ENCODE measurements at places on chromosomes 16 and 17.

GRCh38 chr16:11557801-11558200 is 28.9 kb downstream of the LITAF start:
- DNase-seq: peak; percentile 4

DNA sequence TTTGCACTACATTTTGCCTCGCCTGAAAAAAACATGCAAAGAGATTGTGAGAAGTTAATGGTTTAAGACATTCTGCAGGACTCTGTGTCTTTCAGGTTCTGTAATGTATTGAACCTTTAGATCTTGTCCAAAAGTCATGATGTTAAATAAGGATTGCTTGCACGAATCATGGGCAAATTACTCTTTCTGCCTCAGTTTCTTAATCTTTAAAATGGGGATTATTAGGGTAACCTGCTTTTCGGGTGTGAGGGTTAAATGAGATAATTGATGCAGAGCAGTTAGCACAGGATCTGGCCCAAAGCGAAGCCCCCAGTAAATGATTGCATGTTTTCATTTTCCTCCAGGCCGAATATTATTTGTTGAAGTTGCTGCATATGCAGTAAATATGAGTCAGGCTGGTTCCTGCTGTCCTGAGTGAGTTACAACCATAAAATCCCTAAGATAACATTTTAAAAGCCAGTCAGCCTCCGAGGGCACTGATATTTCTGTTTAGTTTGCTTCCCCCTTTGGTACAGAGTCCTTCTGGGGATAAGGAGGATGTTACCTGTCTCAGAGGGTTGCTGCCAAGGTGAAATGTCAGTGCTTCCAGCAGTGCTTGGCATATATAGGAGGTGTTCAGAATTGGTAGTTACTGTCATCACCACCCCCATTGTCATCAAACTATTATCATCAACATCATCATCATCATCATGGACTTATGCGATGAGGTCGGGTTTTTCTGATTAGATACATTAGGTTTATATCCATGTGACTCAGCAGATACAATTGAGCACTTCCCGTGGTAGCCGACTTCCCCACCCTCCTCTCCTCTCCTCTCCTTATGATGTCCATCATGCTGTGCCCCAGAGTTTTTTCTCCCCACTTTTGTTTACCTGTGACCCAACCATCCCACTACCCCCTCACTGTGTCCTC is 20.6 kb upstream of the ARHGAP17 start:
- DNase-seq: no peak

DNA sequence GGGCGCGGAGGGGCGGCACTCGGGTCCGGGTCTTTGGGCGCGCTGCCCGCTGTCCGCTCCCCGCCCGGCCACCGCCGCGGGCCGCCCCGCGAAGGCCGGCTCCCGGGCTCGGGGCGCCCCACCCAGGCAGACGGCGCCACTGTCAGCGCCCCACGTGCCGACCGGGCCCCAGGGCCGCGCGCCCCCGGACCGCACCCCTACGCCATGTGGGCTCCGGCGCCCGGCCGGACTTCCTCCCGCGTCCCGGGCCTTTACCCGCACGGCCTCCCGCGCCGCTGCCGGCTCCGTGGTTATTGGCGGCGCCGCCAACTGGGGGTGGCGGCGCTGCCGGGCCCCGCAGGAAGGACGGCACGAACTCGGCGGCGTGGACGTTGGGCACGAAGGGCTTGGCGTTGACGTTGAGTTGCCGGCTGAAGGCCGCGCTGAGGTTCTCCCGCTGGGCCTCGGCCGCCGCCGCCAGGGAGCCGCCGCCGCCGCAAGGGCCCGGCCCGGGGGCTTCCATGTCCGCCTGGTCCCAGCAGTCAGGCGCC is 577 bp downstream of the GSPT1 start:
- no peak for DNase-seq

- no peak for DNase-seq
Observed at GRCh38 chr16:57572978-57573728, 30.7 kb downstream of the ADGRG5 start.

- DNase-seq: no peak
Observed at GRCh38 chr17:50475362-50475761, 3.3 kb upstream of the RSAD1 start.

DNA sequence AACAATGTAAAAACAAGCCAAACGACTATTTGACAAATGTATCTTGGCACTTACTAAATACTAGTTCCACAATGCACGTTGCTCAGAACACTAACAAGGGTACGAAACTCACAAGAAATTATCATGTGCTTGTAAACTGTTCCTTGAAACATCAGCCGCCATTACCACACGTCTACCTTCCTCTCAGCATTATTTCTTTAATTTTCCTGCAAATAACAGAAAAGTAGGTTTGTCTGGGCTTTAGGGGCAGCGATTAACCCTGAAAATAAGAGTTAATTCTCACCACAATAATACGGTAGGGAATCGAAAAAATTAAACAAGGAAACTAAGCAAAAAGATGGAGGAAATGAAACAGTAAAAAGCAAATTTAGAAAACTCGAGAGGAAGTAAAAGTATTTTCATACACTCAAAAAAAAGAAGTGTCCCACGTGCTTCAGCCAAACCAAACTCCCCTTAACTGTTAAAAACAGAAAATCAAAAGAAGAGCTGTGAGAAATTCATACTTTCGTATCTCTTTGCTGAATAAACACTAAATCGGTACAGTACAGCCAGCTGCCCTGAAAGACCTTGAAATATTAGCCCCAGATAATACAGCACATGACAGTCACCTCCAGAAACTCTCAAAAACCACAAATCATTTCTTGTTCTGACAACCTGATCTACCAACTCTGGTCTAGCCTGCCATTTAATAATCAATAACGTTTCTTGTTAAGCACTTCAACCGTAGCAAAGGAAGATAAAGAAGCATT is 1.2 kb downstream of the ARHGAP17 start:
- no peak for DNase-seq

- no peak for DNase-seq
Observed at GRCh38 chr16:54927125-54928015, 3.3 kb upstream of the IRX5 start.

DNA sequence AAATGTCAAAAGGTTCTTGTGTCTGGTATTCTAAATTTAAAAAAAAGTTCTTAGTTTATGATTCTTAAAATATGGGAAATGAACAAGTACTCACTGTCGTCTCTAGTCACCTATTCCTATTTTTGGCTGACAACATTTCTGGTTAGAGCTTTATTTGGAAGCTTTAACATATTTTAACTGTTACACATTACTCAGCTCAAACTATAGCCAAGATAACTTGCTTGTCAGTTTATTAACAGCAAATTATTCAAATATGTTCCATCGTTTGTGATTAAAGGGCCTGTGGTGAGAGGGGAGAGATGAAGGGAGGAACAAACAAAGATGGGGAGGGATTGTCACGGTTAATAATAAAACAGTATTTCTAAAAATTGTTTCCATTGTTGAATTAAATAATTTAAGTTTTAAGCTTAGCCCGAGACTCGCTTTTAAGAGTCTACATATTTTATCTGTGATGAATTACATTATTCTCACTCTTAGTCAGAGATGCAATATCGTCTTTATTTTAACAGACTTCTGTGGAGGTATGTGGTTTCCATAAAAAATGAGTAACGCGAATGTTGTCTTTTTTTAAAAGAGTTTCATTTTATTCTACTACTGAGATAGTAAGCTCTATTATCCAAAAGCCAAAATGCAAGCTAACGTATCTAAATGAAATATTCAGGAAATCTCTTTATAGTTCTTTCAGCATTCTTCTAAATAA is 321.9 kb upstream of the PMFBP1 start:
- no peak for DNase-seq

GRCh38 chr17:4142107-4142900 is 526 bp downstream of the ZZEF1 start:
- DNase-seq: no peak

DNA sequence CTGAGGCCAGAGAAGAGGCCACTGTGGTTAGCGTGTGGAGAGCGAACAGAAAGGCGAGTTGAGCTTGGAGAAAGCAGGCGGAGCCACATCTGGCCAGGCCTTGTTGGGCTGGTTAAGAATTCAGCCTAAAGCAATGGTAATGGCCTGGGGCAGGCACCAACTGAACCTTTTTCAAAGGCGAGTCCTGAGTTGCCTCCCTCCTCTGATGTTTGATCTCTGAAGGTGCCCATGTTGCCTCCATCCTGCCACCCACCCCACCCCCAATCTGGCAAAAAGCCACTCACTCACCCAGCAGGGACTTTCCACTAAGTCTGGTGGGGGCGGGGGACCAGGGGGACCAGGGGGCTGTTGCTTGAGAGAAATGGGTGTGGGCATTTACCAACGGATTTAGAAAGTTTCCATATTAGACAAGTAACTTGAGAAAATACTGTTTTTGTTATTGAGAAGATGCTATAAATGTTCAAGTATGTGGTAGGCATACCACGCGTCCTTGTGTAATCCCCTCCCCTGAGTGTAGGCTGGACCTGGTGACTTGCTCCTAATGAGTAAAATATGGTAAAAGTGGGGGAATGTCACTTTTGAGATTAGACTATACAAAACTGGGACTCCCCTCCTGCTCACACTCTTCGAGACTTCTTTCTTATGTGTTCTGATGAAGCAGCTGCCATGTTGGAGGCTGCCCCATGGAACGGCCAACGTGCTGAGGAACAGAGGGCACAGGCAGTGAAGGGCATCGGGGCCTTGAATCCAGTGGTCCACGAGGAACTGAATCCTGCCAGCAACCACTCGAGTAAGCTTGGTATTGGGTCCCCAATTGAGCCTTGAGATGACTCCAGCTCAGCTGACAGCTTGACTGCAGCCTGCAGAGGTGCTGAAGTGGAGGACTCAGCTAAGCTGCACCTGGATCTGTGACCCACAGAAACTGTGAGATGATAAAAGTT is 29.9 kb upstream of the TNS4 start:
- DNase-seq: no peak

- no peak for DNase-seq
Observed at GRCh38 chr17:75301502-75302206, 12.4 kb upstream of the SLC25A19 start.

GRCh38 chr17:19263641-19264051 is 26.5 kb downstream of the EPN2 start:
- no peak for DNase-seq

DNA sequence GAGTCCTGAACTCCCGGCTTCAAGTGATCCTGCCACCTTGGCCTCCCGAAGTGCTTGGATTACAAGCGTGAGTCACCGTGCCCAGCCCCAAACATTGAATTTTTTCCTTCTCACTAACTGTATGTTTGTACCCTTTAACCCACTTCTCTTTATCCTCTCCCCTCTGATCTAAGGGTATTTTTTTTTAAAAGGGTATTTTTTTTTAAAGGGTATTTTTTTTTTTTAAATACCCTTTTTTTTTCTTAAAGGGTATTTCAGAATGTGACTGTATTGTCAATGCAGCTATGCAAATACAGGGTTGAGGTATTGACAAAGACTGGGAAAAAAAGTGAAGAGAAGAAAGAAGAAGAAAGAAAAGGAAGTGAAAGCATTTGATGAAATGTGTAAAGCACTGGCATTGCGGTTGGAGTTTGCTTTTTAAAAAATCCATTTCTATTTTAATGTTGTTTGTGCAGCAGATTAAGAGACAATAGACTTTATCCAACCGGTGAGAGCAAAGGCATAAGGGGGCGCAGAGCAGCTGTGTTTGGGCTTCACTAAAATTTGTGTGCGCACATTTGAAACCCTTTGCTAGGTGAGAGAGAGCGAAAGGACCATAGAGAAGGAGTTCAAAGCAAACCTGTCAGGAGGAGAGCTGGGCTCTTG is 42.4 kb downstream of the SYT17 start:
- DNase-seq: peak; percentile 32

DNA sequence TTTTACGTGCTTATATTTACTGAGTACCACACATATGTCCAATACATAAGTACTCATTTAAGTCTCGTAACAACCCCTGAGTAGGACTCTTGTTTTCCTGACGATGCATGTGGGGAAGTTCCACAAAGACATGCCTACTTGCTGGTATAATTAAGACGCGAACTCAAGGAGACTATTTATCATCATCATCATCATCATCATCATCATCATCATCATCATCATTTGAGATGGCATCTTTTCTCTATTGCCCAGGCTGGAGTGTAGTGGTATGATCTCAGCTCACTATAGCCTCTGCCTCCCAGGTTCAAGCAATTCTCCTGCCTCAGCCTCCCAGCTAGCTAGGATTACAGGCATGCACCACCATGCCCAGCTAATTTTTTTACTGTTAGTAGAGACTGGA is 809.9 kb upstream of the EEF2KMT start:
- DNase-seq: no peak

DNA sequence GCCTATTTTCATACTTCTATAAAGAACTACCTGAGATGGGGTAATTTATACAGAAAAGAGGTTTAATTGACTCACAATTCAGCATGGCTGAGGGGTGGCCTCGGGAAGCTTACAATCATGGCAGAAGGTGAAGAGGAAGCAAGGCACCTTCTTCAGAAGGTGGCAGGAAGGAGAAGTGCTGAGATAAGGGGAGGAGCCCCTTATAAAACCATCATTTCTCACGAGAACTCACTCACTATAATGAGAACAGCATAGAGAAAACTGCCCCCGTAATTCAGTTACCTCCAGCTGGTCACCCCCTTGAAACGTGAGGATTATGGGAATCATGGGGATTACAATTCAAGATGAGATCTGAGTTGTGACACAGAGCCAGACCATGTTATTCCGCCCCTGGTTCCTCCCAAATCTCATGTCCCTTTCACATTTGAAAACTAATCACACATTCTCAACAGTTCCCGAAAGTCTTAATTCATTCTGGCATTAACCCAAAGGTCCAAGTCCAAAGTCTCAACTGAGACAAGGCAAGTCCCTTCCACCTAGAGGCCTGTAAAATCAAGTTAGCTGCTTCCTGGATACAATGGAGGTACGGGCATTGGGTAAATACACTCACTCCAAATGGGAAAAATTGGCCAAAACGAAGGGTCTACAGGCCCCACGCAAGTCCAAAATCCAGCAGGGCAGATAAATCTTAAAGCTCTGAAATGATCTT is 237.7 kb downstream of the CDH13 start:
- no peak for DNase-seq

DNA sequence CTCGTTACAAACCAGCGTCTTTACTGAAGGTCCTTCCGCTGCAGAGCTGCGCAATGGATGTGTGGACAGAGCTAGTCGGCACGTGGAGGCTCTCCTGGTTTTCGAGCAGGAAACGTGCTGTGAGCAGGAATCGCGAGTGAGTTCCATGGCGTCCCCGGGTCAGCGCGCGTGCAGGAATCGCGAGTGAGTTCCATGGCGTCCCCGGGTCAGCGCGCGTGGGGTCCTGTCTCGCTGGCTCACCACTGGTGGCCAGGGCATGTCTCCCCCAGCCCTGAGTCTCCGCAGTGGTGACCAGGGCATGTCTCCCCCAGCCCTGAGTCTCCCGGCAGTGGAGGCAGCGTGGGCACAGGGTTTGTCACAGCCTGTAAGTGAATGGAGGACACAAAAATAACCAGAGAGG is 62.7 kb downstream of the KLHDC4 start:
- no peak for DNase-seq

DNA sequence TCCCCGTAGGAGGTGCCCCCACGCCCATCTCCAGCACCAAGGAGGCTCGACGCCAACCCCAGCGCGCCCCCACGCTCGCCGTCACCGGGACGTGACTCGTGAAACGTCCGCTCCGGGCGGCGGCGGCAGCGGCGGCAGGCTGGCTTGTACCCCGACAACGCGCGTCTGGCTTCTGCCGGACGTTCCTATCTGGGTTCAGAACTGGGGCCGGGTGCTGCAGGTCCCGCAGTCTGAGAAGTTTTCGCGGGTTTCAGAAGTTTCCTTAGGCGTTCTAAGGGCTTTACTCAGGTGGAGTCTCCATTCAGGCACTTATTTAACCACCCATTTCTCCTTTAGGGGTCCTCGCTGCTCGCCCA is 672 bp upstream of the ALKBH5 start:
- DNase-seq: no peak

- no peak for DNase-seq
Observed at GRCh38 chr17:39081851-39082250, 69.6 kb downstream of the PLXDC1 start.
